Hepatic stellate cell (primary cell): ENCODE measurements at places on chromosomes 11 and 22.
A peak's percentile ranks its signal among the peaks of the same experiment; 100 is the strongest.

GRCh38 chr11:107928046-107928766 is at the start of gene RAB39A:
Gene RAB39A (plus strand): TSS chr11:107928448. CDS start chr11:107928569, 121 bp downstream.
- DNase-seq, result peak; percentile 66

- DNase-seq, result no peak
Measured at GRCh38 chr11:45592636-45593035, 72.8 kb downstream of the CHST1 start.

GRCh38 chr11:102428696-102429095 is 23.9 kb downstream of the TMEM123 start:
- no peak for DNase-seq

GRCh38 chr22:26360169-26360885 is 68.7 kb upstream of the ASPHD2 start:
- peak; percentile 56 for DNase-seq

DNA sequence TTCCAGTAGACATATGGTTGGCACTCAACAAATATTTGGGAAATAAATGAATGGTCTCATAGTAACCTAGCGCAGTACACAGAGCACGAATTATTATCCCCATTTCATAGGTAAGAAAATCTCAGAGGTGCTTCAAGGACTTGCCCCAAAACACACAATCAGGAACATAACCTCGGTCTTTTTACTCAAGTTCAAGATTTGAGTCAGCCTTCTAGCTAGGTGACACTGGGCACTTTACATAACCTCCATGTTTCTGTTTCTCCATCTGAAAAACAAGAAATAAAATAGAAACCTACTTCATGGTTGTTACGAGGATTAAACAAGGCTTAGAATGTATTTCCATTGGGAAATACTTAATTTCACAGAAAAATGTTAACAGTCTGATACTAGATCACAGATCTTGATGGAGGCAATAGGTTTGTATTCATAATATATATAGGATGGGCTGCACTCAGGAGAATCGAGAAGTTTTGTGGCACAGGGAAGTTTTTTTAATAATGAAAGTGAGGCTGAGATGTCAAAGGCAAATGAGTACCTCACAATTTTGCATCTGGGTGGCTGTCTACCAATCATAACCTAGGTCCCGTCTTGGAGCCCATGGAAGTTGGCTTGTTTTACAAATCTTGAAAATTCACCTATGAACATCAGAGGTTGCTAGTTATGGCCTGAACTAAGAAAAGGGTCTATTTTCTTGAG is 147.4 kb upstream of the ZC3H12C start:
- DNase-seq, result no peak

GRCh38 chr22:50169774-50170341 is 673 bp upstream of the PANX2 start:
- no peak for DNase-seq

- DNase-seq, result no peak
Measured at GRCh38 chr11:57599381-57599780, 1.9 kb downstream of the SERPING1 start.

GRCh38 chr11:95135155-95135554 is 45.5 kb downstream of the ENDOD1 start:
- no peak for DNase-seq

DNA sequence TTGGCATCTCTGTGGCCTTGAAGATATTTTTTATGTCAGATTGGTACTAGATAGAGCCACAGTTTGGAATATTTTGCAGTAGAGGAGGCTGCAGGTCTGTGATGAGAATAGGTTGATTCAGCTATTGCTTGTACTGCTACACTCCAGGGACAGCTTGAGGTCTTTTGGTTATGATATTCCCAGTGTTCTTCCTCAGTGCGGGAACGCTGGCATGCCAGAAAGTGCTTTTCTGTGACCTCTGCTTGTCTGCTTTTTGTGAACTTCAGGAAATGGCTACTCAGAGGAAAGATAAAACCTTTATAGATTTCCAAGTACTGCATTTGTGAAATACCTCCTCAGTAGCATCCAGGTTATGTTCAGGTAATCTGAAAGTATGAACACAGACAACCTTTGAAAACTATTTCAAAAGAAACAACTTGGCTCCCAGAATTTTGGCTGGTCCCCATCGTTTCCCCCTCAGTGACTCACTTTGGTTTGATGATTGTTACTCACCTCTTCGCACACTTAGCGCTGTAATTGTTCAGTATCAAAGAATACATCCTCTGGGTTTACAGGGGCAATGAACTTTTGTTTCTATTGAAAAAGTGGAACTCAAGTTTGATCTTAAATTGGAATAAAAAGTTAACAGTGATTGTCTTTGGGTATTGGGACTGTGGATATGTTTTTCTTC is 191.4 kb downstream of the HIPK3 start:
- DNase-seq, result no peak

GRCh38 chr11:11980841-11981308 is 27.6 kb downstream of the DKK3 start:
- DNase-seq, result no peak

- DNase-seq, result no peak
Measured at GRCh38 chr22:21672107-21672629, 6.4 kb downstream of the PPIL2 start.

- DNase-seq, result no peak
Measured at GRCh38 chr11:128784059-128784804, 82.9 kb downstream of the KCNJ1 start.
